AG09319 (cell line): ENCODE measurements at places on chromosomes 4 and X.

DNA sequence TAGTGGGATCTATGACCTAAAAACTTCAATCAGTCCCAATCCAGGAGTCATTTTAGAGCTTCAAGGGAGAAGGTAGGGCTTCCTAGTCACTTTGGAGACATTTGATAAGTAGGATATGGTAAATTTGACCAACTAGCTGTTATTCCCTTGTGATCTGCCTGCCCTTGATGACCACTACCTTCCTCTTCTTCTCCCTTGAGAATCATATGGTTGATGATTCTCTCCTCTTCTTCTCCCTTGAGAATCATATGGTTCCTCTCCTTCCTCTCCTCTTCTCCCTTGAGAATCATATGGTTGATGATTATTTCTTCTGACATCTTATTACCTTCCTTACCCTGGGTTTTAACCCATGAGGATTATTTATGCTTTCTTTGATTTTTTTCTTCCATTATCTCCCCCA, 482.6 kb upstream of the TENM3 start:
- DNase-seq: no peak

- DNase-seq: no peak
Measured at GRCh38 chr4:37759833-37760232, 66.7 kb upstream of the PGM2 start.

- no peak for DNase-seq
Measured at GRCh38 chr4:42492962-42493361, 95.7 kb downstream of the SHISA3 start.

GRCh38 chr4:184313702-184314659, 96.3 kb upstream of the ENPP6 start:
- no peak for DNase-seq

DNA sequence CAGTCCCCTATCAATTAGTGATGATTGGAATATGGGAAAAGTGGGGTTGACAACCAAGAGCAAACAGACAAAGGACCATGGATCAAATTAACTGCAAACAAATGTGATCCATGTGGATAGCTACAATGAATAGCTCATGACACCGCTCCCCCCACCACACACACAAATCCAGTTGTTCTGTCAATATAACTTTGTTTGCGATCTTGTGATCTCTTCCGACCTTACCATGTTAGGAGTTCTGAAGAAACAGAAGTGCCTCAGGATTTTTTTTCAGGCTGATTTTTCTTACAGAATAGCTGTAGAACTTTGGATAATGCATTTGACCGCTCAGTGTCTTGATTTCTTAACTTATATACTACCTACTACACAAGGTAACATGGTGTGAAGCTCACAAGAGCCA, 116.6 kb downstream of the SH2D1A start:
- DNase-seq: no peak

- no peak for DNase-seq
Measured at GRCh38 chr4:84660606-84661005, 77.7 kb downstream of the CDS1 start.

DNA sequence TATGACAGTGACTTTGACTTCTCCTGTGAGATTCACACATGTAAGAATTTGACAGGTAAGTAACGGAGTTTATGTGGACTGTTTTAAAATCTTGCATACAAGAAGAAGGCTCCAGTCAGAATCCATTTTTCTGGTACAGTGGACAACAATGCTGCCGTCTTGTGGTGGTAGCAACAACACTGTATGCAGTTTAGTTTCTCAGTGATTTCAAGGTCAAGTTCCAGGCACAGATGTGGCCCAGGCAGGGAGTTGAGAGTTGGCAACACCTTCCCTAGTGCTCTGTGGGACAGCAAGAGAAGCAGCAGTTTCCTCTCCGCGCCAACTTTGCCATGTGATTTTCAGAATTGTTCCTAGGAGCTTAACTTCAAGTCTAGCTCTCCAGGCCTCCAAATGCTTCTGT, 56.0 kb upstream of the STPG2 start:
- DNase-seq: no peak

DNA sequence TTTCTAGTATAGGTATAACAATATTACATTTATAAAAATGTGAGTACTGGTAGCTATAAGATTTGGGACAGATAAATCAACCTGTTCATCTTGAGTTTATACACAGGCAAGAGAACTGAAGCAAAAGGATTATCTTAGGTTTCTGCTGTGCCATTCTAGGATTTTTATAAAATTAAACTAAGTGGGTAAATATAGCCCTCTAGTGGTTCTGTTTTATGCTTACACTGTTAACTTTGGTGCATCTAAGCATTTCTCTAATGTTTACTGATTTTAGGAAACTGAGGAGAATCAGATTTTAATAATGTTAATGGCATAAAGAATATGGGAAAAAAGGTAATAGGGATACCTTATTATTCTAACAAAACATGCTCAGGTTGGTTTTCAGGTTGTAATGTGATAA, 1.1 kb upstream of the RRH start:
- no peak for DNase-seq

DNA sequence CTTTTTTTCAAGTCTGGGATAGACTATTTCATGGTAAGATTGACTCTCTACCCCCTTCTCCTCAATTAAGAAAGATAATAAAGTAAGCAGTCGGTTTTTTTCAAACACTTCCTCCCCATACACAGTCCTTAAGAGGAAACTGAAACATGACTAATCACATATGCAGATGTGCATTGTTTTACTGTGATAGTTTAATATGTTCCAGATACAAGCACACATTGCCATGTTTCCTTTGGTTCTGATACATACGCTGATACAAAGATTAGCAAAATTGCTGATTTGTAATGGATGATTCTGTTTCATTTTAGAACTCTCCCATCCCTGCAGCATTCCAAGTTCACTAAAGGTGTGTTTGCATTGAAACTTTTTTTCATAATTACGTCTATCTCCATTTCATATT, 76.1 kb downstream of the FBXO8 start:
- no peak for DNase-seq

GRCh38 chrX:39874202-39874816, 223.4 kb downstream of the BCOR start:
- DNase-seq: no peak

- DNase-seq: no peak
Measured at GRCh38 chr4:99090481-99091215, 2.1 kb upstream of the ADH5 start.

GRCh38 chrX:79604364-79604763, 237.2 kb upstream of the ITM2A start:
- DNase-seq: no peak

GRCh38 chrX:317424-318067, 1.1 kb downstream of the GTPBP6 start:
- DNase-seq: peak; percentile 23

- no peak for DNase-seq
Measured at GRCh38 chr4:122552898-122553297, 68.0 kb downstream of the IL21 start.

DNA sequence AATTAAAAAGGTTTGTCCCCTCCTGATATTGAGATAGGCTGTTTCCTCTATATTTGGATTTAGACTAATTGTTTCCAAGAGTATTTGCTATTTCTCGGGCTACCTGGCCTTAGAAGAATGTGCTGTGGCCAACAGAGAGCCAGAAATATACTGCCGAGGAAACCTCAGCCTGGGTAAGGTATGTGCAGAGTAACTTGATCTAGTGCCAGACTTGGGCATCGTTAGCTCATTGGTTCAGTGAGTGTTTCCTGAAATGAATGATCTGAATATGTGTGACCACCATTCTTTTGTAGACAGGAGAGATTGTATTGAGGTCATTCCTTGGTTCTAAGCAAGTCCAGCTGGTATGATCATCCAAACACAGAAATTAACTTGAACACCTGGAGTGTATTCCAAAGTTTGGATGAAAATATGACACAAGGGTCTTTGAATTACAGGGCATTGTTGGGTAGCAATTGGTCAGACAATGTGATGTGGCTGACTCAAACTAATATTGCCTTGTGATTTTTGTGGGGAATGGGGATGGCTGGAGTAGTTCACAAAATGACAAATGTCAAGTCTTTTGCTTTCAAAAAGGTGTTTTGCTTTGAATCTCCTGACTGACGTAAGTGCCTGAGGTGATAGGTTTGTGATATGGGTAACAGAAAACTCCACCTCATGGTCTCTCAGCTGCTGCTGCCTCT, 100.2 kb upstream of the CXCL13 start:
- no peak for DNase-seq
